ENCODE measurements at places on chromosomes 2 and 18.

DNA sequence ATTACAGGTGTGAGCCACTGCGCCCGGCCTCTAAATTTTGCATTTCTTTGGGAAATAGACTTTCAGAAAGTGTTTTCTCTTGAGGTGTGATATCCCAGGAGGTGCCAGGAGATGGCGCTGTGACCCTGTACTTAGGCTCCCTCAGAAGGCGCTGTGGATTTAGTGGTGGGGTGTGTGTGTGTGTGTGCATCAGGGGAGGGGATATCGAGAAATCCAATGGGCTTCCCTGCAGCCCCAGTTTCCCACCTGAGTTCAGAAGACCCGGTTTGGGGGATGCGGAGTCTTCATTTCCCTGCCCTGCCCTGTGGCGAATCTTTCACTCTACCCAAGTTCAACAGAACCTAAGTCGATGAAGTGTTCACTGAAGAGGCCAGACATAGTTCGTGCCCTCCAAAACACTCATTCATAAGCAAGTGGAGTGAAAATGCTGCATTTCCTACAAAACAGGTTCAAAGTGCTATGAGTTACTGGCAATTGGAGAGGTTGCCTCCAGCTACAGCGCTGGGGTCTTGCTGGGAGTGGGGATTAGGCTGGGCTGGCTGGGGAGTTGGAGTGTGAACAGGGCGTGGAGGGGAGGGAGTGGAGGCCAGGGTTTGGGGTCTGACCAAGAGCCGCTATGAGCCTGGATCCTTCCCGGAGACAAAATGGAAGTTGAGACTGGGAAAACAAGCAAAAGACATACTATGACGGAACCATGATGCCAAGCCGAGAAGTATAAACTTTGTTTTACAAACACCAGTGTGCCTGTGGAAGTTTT, 6.5 kb upstream of the WNT6 start:
- peak; percentile 79 for DNase-seq

DNA sequence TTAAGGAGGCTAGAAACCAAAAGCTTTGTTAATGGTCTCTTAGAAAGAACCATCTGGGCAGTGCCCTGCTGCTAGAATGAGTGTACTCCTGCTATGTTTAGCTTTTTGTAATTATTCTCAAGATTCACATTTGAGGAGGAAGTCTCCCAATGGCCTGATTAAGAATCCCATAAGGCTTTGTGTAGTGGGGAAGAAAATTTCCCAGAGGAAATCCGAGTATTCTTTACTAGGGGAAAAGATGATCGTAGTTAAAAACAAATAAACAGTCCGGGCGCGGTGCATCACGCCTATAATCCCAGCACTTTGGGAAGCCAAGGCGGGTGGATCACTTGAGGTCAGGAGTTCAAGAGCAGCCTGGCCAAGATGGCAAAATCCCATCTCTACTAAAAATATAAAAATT, 117.9 kb downstream of the PTRHD1 start:
- DNase-seq = no peak

GRCh38 chr2:14185906-14186305, 446.6 kb upstream of the LRATD1 start:
- DNase-seq = no peak

DNA sequence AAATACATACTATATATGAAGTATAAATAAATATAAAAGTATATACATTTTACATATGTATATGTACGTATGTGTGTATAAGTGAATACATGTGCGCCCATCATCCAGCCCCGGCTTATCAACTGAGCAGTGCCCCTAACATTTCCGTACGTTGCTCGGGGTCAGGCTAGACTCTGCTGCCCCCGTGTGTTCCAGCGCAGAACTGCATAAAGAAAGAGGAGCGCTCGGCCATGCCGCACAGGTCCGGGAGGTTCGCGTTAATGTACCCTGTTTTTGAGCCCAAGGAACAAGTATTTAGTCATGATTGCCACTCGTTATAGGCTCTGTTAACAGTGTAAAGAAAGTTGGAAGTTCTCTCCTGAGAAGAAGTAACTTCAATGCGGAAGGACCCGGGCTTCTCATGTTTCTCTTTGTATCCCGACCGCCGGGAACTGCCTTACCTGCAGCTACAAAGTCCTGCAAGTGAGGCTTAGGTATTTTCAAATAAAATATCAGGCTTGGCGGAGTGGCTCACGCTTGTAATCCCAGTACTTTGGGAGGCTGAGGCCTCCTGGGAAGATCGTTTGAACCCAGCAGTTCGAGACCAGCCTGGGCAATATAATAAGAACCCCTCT, 55.7 kb downstream of the CD8B2 start:
- peak; percentile 84 for DNase-seq

GRCh38 chr2:120949957-120950590, 214.4 kb downstream of the GLI2 start:
- no peak for DNase-seq

GRCh38 chr2:204436230-204436629, 109.0 kb upstream of the PARD3B start:
- no peak for DNase-seq

GRCh38 chr18:29191263-29191662, 1014.3 kb upstream of the CDH2 start:
- DNase-seq = peak; percentile 13

DNA sequence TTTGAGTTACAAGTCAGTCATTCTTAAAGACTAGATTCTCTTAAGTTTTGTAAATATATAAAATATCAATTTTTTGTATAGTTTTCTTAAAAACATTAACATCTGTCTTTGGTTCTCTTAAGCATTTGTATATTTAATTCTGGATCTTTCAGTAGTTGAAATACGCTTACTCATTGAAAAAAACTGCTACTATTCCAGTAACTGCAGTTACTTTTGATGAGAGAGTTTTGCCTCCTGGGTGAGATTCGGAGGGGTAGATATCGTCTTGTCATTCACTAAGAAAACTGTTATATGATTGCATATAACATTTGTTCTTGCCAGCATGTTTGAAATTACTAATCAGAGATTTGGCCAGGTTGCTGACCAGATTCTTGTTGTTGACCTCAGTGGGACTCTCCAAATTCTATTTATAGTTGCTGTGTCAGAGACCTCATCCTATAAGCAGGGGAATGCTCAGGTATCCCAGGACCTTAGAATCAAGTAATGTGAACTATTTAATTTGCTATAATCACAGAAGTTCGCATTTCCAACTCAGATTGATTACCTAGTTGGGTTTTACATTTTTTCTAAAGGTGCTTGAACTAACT, 7.9 kb downstream of the AGPS start:
- DNase-seq = peak; percentile 15

- no peak for DNase-seq
These were observed 79.3 kb downstream of the SDC1 start for GRCh38 chr2:20145497-20146193.

DNA sequence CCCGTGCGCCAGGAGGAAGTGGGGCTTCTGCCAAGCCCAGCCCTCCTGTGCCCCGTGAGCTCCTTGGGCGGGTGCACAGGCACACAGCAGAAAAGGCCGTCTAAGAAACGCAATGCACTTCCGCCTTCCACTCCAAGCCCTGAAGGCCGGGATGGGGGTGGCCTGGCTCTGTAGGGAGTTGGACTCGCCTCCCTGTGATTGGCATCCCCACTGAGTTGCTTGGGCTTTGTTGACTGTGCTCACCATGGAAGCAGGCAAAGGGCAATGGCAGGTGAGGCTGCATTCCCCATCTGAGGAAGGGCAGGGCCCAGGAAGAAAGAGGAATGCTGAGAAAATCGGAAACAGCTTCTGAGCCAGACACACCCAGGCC, 66.8 kb downstream of the CRACDL start:
- no peak for DNase-seq

GRCh38 chr2:8572712-8573233, 109.1 kb upstream of the ID2 start:
- DNase-seq = no peak

GRCh38 chr18:79569720-79570119, 109.9 kb upstream of the CTDP1 start:
- DNase-seq = no peak

GRCh38 chr2:774436-774835, 97.2 kb upstream of the TMEM18 start:
- no peak for DNase-seq
